ENCODE measurements at places on chromosomes 6 and 20.

DNA sequence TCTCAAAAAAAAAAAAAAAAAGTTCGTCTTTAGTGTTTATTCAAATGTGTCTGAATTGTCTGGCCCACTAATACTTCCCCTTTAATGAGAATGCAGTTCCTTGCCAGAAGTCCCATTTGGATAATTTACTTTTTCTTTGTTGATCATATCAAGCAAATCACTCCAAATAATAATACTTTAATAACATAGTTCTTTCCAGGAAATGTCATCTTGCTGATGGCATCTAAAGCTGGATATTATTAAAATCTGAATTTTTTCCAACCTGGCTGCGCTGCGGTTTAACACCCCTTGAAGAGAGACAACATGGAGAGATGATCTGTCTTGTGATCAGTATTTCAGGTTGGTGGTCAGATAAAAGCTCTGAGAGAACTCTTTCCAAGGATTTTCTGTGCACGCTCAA lies 111.2 kb upstream of the CNKSR3 start:
- no peak for DNase-seq

- no peak for DNase-seq
These were observed 97.8 kb upstream of the JAG1 start for GRCh38 chr20:10771435-10772140.

GRCh38 chr6:20172842-20173456 lies 39.3 kb downstream of the MBOAT1 start:
- DNase-seq, result no peak

DNA sequence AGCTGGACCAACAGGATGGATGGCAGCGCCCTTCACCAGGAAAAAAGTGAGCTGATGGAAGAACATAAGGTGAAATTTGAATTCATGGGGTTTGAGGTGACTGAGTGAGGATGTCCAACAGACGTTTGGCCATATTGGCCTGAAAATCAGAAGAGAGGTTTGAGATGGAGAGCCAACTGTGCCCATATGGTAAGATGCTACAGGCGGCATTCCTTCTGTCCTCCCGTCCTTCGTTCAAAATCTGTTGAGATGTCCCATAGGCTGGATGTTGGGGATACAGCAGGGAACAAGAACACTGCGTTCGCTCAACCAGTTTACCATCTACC lies 468 bp upstream of the CMTR1 start:
- no peak for DNase-seq

DNA sequence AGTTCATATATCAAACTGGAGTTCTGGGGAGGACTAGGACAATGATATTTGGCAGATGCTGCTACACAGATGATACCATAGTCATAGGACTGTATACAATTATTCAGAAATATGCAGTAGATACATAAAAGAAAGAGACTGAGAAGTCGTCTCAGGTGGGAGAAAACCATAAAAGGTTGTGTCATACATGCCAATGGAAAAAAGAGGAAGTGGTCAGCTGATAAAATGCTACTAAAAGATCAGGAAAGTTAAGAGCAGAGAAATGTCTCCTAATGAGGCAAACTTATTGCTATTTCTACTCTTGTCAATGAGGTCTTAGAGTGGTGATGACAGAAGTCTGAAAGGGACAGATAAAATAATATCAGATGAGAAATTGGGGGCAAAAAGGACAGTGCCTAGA lies 407.6 kb downstream of the COL12A1 start:
- DNase-seq, result no peak

Measured in GM12892 (cell line).